Ecto neural progenitor cell (in vitro differentiated cells): ENCODE measurements at places on chromosomes 6 and 20.

DNA sequence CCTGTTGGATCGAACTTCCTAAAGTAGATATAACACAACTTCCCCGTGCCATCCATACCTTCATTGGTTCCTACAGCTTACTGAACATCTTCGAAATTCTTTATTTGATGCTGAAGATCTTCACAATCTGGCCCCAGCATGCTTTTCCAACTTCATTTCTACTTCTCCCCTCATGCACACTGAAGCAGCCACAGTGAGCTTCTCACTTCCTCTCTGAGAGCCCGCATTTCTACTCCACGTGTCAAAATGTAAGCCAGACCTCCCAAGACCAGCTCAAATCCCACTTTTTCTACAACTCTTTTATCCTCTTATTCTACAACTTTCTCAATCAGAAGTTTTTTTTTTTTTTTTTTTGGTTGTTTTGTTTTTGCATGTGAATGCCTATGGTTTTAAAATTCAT is 254.7 kb downstream of the GMPR start:
- DNase-seq: no peak

DNA sequence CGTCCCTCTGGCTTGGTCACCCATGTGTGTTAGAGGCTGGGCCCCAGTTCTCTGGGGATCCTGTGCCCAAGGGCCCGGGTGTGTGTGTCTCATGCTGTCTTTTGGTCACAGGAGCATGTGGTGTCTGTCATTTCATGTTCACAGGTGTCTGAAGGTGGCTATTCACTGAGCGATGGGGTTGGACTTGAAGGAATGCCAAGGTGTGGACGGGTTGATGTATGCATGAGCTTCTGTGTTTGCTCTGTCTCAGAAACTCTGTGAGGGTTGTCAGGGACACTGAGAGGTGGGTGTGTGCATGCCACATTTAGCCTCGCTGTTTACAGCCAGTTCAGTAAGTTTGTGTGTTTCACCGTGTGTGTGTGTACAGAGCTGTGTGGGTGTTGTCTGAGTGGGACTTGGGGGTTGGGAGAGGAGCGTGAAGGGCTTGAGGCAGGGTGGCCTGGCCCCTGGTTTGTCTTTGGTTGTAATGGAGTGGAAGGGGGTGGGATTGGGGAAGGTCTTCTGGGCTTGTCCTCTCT is 1.2 kb downstream of the DDR1 start:
- DNase-seq: no peak

- DNase-seq: no peak
Measured at GRCh38 chr6:37554480-37554819, 54.8 kb upstream of the CCDC167 start.

- DNase-seq: no peak
Measured at GRCh38 chr20:437787-438486, 24.4 kb downstream of the TBC1D20 start.

- DNase-seq: no peak
Measured at GRCh38 chr20:64083804-64084684, at the start of gene LKAAEAR1. LKAAEAR1 (minus strand) TSS chr20:64084398; CDS start chr20:64084219, 179 bp downstream.

DNA sequence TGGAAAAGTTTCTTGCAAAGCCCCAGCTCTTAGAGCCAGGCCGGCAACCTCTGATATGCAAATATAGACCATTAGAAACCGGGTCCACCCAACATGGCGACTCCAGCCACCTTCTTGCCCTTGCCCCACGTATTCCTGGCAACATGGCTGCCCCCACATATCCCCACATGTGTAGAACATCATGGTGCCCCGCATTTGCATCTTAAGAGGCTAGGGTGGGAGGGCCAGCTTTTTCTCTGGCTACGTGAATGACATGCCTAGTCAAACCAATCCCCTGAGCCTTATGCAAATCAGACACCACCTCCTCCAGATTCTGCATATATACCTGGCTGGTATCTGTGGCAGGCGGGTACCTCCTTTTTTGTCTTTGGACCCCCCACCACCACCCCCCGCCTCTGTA is 106.1 kb upstream of the PTPRT start:
- DNase-seq: no peak

GRCh38 chr6:139008117-139008516 is 20.1 kb upstream of the REPS1 start:
- no peak for DNase-seq

DNA sequence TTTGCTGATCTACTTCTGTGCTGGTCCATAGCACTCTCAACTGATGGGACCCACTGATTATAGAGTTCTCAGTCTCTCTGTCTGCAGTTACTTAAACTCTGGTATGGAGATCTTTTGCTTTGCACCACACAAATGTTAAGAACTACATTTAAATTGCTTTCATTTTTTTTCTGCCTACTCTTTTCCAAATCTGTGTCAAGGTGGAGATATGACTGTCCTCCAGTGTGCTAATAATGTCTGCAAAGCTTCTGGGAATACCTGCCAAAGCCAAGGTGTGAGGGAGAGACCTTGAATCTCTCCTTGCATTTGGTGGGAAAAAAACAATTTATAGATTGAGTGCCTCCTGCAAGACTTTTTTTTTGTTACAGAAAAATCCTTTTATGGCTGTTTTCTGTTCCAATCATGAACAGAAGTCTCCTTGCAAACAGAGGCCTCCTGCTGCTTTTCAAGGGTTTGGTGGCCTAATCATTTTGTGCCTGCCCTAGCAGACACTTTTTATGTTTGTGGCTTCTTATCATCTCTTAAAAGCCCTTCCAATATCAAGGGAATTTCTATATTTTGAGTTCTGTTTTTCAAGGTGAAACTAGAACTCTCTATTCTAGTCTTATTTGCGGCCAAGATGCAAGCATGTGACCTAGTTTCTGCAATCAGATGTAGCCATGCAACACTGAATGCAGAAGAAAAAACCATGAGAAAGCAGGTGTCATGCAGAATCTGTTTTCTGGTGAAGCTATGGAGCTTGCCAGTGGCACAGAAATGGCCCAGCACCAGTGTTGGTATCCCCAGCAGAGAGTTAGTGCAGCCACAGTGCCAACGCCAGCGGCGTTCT is 23.2 kb upstream of the AKIRIN2 start:
- DNase-seq: no peak

DNA sequence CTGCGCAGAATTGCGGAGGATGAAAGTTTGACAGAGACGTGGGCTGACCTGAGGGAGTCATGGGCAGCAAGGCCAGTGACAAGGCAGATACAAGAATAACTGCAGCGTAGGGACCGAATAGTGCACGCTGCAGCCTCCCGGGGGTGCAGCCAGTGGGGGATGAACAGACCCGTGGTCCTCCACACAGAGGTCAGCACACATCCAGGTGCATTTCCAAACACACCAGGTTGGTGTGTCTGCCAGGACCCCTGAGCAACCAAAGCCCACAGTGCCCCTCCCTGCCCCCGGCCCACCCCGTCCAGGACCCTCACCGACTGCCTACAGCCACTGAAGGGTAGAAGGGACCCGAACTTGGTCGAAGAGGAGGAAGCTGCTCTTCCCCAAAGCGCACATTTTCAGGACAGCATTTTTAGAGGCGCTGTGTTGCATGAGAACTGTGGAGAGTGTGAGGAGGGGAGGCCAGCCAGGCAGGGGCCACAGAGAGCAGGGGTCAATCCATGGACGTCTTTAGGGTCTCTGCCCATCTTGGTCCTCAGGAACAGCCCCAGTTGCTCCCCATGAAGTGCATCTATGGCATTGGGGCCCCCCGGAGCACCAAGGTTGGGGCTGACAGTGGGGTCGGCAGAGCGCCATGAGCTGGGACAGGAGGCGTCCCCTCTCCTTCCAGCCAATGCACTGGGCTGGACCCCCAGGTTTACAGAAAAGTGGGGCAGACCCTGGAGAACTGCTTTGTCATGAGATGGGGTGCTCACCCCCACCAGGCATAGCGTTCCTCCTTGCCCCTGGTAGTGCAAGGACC is 157.8 kb upstream of the AFDN start:
- DNase-seq: no peak
